Activated CD8-positive, alpha-beta memory T cell treated with anti-CD3 and anti-CD28 coated beads for 1 hour (primary cell): ENCODE measurements at places on chromosomes 1 and 21.

GRCh38 chr1:242187171-242187570 is 188.3 kb upstream of the MAP1LC3C start:
- no peak for DNase-seq

- DNase-seq: no peak
Measured at GRCh38 chr1:8394456-8395321, 76.8 kb downstream of the SLC45A1 start.

- no peak for DNase-seq
Measured at GRCh38 chr1:186595969-186596368, 84.3 kb downstream of the PTGS2 start.

GRCh38 chr1:67583462-67583950 is 101.5 kb upstream of the GADD45A start:
- DNase-seq: no peak

DNA sequence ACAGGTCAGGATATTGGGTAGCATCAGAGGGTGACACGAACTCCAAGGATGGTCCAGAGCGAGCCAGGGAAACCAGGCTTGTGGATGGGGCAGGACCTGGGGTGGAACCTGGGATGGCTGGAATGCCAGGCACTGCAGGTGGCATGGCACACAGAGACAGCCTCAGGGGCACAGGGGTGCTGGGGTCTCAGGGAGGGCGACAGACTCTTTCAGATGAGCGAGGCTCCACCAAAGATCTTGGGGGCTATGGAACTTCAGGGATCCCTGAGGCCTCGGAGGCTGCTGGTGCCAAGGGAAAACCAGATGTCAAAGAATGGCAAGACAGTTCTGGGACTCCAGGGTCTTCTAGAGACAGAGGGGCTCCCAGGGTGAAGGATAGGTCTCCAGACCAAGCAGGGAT is 21.4 kb downstream of the IGFN1 start:
- no peak for DNase-seq

DNA sequence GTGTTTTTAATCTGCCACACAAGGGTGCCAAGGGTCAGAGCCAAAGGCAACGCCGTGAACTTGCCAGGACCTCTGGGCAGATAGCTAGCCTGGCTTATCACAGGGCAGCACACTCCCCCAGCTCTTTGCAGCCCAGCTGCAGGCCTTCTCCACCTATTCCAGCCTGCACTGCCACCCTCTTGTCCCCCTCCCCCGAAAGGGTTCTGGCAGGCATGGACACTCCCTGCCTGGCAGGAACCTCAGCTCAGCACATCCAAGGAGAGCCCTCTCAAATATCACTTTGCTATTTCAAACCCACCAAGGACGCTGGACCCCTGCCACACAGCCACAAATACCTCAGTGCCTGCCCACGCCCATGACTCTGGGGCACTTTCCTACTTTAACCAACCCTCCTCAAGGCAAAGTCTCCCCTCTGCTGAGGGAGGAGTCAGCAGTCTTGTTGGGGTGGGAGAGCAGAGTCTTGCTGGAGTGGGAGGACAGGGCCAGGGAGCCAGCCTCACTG is 9.1 kb downstream of the SSBP3 start:
- no peak for DNase-seq
